ENCODE measurements at places on chromosomes 13 and 19.

DNA sequence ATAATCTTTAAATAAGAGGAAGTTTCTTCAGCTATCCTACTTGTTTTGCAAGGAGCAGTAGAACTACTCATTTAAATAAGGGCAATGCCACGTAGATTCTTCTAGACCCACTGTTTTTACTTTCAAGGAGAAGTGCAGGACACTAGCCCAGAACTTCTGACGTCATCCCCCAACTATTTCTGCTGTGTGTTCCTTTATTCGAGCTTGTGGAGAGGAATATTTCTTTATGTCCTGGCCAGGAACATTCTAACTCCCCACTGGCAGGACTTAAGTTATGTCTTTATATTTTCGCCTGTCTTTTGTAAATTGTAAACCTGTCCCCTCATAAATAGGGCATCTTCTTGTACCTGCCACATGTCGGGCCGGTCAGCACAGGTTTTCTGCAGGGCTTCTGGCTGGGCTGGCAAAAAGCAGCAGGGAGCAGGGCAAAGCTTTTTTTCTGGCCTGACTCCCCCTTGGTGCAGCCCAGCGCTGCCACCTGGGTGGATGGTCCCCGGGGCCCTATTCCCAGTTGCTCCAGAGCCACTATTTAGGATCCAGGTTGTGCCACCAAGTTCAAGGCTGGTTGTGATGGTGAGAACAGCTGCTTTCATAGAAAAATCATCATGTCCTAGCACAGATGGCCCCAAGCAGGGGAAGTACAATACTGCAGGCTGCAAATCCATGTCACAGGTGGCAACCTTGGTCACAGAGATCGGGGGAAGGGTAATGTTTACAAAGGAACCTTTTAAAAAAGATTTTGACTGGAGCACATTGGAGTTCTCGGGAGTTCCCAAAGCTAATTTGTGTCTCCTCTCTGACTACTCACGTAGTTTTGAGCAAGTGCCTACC lies 1.8 kb downstream of the MBNL2 start:
- peak; percentile 87 for DNase-seq

GRCh38 chr13:77860507-77860981 lies 58.1 kb downstream of the EDNRB start:
- DNase-seq: no peak

- DNase-seq: peak; percentile 72
Measured at GRCh38 chr13:113207890-113208420, 514 bp downstream of the PCID2 start.

DNA sequence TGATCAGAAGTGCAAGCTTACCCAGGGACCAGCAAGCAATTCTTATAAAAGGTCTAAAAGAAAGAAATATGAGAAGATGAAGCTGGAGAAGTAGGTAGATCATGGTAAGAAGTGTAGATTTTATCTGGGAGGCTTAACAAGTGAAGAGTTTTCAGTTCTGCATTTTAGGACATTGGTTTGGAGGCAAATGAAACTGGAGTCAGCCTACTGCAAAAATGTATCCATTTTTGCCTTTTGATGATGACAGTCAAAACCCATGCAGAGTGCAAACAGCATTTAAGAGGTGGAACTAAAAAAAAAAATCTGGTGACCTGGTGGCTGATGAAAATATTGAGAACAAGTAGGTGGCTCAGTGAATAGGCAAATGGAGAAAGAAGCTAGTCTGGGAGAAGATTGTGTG lies 216.9 kb downstream of the DNAJC15 start:
- DNase-seq: no peak

- no peak for DNase-seq
Measured at GRCh38 chr13:71632721-71633120, 234.3 kb downstream of the DACH1 start.

DNA sequence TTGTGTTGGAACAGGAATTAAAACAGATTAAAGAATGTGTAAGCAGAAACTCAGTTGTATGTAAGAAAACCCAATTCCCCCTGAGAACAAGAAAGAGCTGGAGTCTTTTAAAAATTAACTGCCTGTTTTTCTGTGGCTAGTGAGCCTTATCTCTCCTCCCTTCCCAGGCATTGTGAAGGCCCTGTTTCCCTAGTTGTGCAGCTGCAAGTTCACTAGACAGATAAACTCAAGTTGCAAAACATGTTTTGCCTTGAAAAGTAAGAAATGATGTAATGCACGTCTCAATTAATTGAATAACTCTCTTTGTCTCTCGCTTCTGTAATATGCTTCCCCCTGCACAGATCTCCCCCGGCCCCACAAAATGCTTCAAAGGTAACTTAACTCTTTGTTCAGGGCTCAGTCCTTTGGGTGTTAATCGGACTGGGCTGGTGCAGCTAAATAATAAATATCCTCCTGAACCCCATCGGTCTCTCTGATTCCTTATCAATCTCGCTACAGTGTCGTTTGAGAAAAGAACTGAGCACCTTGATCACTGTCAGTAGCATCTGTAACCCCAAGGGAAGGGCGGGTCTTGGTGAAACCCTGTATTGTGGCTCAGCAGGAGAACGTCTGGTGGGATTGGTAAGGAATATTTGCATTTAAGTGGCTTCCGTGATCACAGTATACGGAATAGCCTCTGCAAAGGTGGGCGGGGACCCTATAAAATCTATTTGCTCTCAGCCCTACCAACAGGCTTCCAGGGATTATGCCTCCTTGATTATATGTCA lies 1.6 kb upstream of the ZNF556 start:
- DNase-seq: no peak

Data from hematopoietic multipotent progenitor cell treated with erythropoietin and hydrocortisone succinate and interleukin-3 and kit ligand, for 17 days (in vitro differentiated cells).